ENCODE measurements at places on chromosomes 2 and 18.

DNA sequence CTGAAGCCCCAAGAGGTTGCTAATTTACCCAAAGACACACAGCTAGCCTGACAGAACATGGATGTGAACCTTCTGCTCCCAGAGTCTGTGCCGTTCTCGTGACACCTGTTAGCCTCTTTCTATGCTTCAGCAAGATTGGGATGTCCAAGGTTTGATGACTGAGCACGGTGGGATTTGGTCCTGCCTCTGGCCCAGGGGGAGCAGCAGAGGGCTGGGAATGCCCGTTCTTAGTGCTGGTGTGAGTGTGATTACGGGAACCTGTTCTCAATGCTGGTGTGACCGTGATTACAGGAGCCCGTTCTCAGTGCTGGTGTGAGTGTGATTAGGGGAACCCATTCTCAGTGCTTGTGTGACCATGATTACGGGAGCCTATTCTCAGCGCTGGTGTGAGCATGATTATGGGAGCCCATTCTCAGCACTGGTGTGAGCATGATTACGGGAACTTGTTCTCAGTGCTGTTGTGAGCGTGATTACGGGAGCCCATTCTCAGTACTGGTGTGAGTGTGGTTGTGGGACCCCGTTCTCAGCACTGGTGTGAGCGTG is 67.3 kb upstream of the SNTG2 start:
- DNase-seq = no peak

GRCh38 chr2:107430006-107430405 is 396.7 kb upstream of the RGPD4 start:
- no peak for DNase-seq

- DNase-seq = peak; percentile 14
Measured at GRCh38 chr2:12389344-12390045, 327.2 kb upstream of the TRIB2 start.

- DNase-seq = no peak
Measured at GRCh38 chr18:9987931-9988330, 74.1 kb downstream of the VAPA start.

DNA sequence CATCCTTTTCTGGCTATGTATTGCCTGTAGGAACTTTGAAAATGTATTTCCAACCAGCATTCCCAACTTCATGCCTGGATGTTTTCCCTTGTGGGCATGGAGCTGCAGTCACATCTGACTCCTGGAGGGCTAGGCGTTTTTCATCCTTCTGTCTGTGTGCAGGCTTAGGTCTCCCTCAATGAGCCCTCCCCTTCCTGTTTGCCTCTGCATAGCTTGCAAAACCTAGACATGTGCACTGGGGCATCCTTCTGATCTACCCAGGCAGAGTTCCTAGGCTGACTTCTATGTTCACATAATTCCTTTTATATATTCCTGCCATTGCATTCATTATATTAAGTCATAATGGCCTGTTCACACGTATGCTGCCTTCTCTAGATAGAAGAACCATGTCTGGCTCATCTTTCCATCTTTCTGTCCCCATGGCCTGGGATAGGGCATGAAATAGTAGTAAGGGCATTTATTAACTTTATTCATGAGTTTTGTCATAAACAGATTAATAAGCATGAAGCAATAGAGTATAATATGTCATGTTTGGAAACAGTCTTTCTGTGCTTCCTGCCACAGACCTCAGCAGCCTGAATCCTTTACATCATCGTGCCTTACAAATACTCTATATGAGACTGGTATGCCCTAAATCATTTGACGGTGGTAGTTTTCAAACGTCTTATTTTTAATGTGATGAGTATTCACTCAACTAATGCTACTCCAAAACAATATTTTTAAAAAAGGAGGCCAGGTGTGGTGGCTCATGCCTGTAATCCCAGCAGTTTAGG is 195.6 kb downstream of the TGIF1 start:
- no peak for DNase-seq

DNA sequence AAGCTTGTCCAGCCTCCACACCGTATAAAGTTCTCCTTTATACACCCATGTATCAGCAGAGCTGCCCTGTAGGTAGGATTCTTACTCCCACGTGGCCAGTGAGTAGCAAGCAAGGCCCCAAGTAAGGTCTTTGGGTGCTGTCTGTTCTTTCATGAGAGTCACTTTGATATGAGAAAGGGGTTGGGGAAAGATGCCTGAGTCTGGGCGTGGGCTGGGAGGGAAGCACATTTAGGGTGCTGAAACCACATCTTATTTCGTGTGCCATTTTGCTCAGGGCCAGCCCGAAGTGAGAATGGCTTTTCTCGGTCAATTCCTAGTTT is 436 bp upstream of the ITPRIPL1 start:
- DNase-seq = no peak

DNA sequence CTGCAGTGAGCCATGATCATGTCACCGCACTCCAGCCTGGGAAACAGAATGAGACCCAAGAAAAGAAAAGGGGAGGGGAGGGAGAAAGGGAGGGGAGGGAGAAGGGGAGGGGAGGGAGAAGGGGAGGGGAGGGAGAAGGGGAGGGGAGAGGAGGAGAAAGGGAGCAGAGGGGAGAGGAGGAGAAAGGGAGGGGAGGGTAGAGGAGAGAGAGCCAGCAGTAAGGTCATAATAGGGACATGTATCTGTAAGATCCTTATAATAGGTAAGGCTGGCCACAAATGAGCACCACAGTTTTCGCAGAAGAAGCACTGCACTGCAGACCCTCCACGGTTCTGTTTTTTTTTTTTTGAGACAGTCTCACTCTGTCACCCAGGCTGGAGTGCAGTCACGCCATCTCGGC is 62.6 kb downstream of the STPG4 start:
- DNase-seq = no peak

- no peak for DNase-seq
Measured at GRCh38 chr2:200828572-200829257, 17.0 kb downstream of the BZW1 start.

- no peak for DNase-seq
Measured at GRCh38 chr18:42287047-42287446, 332.0 kb downstream of the PIK3C3 start.

DNA sequence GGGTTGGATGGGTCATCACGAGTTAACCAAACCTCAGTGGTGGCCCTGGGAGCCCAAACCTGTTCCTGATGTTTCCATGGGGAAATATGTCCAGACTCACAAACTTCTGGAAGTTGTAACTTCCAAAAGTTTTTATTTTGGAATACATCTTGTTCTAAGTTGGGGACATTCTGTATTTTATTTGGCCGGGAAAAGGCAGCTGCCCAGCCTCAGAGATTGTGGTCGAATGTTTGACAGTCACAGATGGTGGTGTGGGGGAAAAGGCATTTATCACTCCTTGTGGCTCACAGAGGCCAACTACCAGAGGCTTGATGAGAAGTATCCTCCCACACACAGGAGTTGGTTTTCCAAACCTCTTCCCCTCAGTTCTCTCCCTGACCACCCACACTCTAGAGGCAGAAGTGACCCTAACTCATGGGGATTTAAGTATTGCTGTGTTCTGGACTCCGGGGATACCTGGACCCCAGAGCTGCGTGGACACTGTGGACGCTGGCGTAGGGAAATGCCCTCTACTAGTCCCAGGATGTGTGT is 124.7 kb upstream of the PPP1CB start:
- peak; percentile 68 for DNase-seq

All from GM03348 (cell line).